ENCODE measurements at places on chromosomes 6 and 20.

GRCh38 chr6:147099974-147100373 is 104.2 kb upstream of the STXBP5 start:
- DNase-seq = peak; percentile 78

GRCh38 chr20:53557130-53557529 is 36.5 kb downstream of the ZNF217 start:
- no peak for DNase-seq

DNA sequence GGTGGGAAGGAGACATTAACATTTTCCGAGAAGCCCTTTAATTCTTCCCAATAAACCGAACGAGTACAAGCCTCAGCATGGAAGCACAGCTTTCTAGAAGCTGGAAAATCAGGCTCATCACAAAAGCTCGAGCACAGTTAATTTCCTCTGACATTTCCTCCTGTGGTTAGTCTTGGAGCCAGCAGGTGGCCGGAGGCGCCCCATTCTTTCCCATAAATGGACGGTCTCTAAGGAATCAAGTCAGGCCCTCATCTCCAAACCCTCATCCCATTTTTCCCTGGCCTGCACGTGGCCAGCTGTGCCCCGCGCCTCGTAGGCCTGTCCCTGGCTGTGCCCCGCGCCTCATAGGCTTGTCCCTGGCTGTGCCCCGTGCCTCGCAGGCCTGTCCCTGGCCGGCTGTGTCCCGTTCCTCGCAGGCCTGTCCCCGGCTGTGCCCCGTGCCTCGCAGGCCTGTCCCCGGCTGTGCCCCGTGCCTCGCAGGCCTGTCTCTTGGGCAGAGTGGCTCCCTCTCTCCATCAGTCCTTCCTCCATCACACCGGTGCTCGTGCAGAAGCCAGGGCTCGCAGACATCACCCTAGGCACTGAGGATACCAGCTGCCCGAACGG is 19.7 kb upstream of the NTSR1 start:
- no peak for DNase-seq

- peak; percentile 36 for DNase-seq
These were observed 53.2 kb upstream of the CD2AP start for GRCh38 chr6:47424436-47424836.

GRCh38 chr20:63087872-63088680 is 81.3 kb upstream of the BHLHE23 start:
- DNase-seq = no peak

DNA sequence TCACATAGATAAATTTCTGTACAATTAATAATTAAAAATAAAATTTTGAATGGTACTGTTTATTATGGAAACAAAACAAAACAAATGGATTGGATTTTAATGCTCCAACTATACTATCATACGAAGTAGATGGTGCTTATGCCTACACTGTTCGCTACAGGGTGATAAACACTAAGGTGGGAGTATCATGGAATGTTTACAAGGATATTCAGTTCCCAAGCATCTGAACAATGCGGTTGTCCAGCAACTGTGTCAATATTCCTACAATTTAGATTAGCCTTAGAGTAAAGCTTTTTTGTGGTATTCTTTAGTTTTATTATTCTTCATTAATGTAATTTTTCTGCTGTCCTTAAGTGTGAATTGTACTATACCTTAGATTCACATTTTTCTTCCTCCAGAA is 105.1 kb downstream of the MMS22L start:
- peak; percentile 51 for DNase-seq

DNA sequence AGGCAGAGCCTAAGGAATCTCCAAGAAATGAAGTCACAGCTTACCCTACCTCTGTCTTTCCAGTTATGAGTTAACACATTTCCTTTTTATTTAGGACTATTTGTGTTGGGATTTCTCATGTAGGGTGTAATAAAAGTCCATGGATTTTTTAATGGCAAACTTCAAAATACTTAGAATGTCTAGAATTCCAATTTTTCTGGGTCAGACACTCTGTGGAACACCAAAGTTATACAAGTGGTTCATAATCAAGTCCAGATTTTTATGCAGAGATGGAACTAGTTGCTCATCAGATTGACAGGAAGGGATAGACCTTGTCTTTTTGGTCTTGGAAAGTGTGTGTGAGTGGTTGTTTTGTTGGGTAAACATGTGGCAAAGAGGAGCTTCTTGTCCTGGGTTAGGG is 303.5 kb upstream of the RNF24 start:
- DNase-seq = no peak

DNA sequence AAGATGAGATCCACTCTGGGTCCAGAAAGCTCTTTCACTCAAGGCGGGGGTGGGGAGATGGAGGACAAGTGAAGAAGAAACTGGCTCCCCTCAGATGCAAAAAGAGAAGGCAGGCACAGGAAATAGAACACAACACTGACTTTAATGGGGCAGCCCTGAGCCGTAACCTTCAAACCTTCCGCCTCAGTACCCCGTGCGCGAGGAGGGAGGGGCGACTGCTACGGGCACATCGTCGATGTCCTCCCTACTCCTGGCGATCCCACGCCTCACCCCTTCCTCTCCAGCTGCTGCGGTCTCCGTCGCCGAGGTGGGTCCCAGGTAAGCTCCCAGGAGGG is 3.9 kb downstream of the SPEF1 start:
- no peak for DNase-seq

GRCh38 chr20:62284448-62284847 is 18.3 kb upstream of the ADRM1 start:
- no peak for DNase-seq

GRCh38 chr6:154951345-154952200 is 43.5 kb upstream of the TIAM2 start:
- DNase-seq = no peak

DNA sequence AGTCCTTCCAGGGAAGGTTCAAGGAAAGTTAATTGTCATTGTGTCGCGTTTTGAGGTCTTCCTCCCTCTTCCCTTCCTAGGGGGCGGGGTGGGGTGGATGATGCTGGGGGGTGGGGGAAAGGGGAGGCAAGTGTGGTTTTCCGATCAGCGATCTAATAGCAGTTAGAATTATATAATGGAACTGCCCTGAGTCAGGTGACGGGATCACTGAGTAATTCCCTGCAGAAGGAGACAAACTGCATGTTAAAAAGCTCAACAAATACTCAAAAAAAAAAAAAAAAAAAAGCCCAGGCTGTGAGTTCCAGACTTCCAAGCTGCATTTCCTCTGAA is 240.4 kb downstream of the PHACTR1 start:
- DNase-seq = no peak

DNA sequence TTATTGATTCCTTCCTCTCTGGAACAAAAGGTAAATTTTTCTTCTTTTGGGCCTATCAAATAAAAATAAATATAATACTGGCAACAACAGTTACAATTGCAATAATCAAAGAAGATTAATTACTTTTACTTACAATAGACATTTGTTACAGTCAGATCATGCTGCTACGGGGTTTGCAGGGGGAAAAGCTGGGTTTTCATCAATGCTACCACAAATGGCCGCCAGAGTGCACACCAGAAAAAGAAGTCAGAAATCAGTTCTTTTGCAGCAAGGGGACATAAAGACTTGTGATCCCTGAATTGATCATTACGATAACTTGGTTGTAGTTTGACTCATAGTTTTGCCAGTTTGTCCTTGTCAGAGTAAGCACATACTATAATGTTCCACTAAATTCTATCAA is 714.5 kb upstream of the EYS start:
- peak; percentile 1 for DNase-seq

- DNase-seq = no peak
These were observed 109.8 kb downstream of the SYCP2 start for GRCh38 chr20:59823491-59824259.

DNA sequence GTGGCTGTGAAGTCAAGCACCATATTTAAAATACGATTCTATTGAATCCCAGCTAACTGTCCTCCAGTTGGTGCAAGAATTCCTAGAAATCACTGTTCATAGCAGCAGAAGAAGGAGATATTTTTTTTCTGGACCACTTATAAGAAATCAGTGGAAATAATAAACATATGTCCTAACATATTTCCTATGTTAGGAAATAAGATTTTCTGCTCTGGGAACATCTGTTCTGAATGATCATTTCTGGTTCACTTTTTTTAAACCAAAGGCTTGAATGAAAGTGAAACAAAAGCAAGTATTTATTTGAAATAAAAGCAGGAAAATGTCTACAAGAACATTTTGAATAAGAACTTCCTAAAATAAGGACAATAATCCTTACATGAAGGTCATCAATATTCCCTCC is 138.9 kb upstream of the RALGAPA2 start:
- DNase-seq = no peak

GRCh38 chr6:47789553-47789952 is 7.7 kb downstream of the OPN5 start:
- no peak for DNase-seq

DNA sequence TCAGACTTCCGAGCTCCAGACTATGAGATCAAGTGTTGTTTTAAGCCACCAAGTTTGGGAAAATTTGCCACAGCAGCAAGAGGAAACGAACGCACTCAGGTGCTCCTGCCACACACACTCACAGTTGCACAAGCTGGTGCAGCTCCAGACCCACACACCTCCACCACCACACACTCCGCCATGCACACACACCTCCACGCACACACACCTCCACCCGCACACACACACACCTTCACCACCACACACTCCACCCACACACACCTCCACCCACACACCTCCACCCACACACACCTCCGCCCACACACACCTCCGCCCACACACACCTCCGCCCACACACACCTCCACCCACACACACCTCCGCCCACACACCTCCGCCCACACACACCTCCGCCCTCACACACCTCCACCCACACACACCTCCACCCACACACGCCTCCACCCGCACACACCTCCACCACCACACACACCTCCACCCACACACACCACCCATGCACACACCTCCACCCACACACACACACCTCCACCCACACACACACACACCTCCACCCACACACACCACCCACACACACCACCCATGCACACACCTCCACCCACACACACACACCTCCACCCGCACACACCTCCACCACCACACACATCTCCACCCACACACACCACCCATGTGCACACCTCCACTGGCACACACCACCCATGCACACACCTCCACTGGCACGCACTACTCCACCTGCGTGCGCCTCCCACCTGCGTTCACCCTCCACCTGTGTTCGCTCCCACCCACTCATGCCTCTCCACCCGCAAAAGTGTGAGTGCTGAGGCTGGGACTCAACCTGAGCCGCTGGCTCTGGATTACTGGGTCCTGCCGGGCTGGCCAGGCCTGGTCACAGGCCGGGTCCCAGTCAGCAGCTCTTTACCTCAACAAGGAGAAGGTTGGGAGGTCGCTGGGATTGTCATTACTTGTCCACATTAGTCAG is 175.6 kb downstream of the BMP7 start:
- DNase-seq = no peak

GRCh38 chr6:122752459-122752858 is 27.1 kb upstream of the FABP7 start:
- no peak for DNase-seq

DNA sequence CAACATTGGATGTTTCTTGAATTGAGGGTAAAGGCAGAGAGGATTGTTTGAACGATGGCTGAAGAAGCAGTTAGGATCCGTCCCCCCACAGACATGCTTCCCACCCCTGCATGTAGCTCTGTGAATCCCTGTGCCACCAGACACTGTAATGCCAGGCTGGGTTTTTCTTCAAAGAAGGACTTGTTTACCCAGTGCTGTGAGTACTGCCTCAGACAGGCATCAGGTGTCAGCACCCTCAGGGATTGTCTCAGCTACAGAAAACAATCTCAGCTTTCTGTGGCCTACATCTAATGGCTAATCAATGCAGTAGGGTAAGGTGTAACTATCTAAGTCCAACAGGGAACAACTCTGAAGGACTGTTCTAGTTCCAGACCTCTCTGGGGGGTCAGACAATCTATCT is 853.0 kb upstream of the EPHA7 start:
- DNase-seq = no peak

DNA sequence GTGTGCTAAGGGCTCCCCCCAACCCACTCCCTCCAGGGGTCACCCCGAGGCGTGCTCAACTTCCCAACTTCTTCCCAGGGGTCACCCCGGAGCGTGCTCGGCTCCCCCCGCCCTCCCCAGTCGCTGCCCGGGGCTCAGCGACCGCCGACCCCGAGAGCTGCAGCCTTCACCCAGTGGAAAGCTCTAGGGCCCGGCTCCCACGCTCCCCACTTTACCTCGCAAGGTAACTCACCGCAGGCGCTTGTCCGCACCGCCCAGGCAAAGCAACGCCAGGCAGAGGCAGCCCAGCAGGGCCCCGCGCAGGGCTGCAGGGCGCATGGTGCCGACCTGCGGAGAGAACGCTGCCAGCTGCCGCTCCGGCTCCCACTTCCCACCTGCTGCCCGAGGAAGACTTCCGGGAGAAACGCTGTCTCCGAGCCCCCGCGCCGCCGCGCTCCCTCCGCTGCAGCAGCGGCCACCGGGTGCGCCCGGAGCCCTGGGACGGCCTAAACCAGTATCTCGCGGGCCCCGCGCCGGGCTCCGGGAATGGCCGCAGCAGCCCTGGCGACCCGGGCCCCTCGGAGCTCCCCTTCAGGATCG is 396 bp downstream of the RNASET2 start:
- no peak for DNase-seq
